GM12878 (cell line): ENCODE measurements at places on chromosomes 6 and 20.
A peak's percentile ranks its signal among the peaks of the same experiment; 100 is the strongest.

- no peak for DNase-seq
Measured at GRCh38 chr6:158086054-158086503, 82.0 kb downstream of the SERAC1 start.

GRCh38 chr20:40470445-40471260 lies 218.4 kb downstream of the MAFB start:
- DNase-seq = no peak

DNA sequence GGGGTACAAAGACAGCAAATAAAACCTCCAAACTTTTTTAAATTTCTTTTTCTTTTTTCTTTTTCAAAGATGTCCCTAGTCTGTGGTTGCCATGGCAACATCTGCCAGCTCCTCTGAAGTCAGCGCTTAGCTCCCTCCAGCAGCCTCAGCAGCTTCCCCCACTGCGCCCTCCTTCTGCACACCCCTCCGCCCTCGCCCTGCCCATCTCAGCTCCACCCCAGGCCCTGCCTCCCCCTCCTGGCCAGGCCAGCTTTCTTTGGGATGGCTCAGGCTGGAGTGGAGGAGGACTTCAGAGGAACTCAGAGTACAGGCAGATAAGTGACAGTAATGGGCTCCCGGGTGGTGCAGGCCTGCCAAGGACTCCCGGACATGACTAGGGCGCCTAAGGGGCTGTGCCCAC lies 104.6 kb downstream of the LRFN2 start:
- DNase-seq = no peak

DNA sequence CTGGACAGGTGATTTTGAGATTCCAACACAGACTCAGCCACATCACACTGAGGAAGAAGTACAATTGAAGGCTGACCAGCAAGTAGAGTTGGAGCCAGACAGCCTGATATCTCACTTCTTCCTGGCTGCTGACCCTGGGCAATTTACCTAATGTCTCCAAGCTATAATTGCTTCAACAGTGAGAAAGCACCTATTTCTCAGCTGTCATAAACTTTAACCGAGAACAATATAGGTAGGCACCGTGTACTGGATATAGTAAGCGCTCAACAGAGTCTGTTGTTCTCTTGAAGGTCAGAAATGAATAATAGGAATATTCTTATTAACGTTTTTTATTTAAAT lies 28.3 kb downstream of the STX7 start:
- no peak for DNase-seq

GRCh38 chr20:20317195-20317594 lies 50.7 kb upstream of the INSM1 start:
- peak; percentile 32 for DNase-seq

GRCh38 chr20:9025011-9025410 lies 43.9 kb upstream of the PLCB4 start:
- DNase-seq = no peak

- no peak for DNase-seq
Measured at GRCh38 chr6:158402184-158402583, 89.9 kb downstream of the TULP4 start.

DNA sequence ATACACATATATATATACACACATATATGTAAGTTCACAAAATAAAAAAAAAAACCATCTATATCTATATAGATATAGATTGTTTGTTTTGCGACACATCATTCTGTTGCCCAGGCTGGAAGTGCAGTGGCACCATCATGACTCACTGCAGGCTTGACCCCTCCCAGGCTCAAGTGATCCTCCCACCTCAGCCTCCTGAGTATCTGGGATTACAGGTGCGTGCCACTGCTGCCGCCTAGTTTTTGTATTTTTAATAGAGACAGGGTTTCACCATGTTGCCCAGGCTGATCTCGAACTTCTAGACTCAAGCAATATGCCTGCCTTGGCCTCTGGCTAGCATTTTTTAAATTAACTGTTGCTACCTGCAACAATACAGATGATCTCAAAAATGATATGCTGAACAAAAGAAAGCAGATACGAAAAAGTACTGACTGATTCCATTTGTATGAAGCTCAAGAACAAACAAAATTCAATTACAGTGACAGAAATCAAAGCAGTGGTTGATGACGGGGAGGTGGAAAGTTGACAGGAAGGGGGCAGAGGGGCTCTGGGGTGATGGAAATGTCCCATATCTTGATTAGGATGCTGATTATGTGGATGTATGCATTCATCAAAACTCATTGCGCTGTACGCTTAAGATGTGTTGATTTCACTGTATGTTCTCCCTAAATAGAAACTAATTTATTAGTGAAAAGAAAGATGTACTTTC lies 49.6 kb downstream of the ATXN1 start:
- DNase-seq = no peak

DNA sequence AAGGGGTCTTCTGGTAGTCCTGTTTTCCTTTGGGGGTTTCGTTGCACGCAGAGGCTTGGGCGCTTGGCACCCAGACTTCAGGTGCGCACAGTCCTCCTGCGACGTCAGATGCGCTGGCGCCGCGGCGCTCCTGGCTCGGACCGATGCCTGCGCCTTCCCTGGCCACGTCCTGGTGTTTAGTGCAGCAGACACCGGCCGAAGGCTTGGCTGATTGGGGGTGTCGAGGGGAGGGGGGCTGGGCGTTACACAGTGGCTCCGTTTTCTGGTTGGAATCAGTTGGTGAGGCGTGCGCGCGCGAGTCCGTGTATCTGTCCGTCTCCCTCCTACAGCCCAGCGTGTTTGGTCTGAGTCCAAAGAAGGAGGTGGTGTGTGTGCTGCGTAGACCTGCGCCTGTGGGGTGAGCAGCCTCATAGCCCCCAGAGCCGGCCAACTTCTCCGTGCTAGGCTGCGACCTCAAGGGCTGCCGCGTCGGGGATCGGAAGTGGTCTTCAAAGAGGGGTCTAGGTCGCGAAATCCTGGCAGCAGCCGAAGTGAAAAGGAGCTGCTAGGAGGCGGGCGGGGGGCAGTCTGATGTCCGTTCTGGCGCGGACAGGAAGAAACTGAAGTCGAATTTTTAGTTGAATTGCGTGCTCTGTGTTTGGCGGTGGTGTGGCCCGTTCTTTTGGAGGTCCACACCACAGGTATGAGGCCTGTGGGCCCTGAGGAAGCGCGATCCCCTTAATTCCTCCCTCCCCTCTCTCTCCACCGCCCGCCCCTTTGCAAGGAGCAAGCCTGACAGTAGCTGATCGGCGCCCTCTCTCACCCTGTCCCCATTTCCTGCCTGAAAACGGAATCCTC lies 1.5 kb downstream of the SYNDIG1 start:
- no peak for DNase-seq
